ENCODE measurements at places on chromosomes 3 and 15. TPM values are rescaled to one million over a fixed set of nuclear protein-coding genes. Genes with fewer than 3 reads are reported as not detected.

The MIX23 gene
- 18.8 TPM for total RNA-seq

The ALPK3 gene
- 0.88 TPM for total RNA-seq

The DPPA2 gene
- not detected for total RNA-seq

The ISLR2 gene
- total RNA-seq = 1.7 TPM

The P2RY1 gene
- 8.8 TPM for total RNA-seq

The RTF1 gene
- total RNA-seq = 31.0 TPM

The SLC22A14 gene
- not detected for total RNA-seq

The TBC1D5 gene
- 97.4 TPM for total RNA-seq

The FHIT gene
- 11.0 TPM for total RNA-seq

The SH2D7 gene
- total RNA-seq = not detected

The MESP1 gene
- total RNA-seq = 0.60 TPM

The SETD2 gene
- 55.3 TPM for total RNA-seq

The GP5 gene
- total RNA-seq = 0.79 TPM

The RTP1 gene
- not detected for total RNA-seq

The HES1 gene
- 53.9 TPM for total RNA-seq

The CPNE4 gene
- total RNA-seq = not detected

The ABHD14A gene
- 13.4 TPM for total RNA-seq

The HCLS1 gene
- 501 TPM for total RNA-seq

The PFN2 gene
- 17.7 TPM for total RNA-seq

The CRABP1 gene
- 90.3 TPM for total RNA-seq

The CACNA2D3 gene
- 3.1 TPM for total RNA-seq

The CCDC9B gene
- total RNA-seq = 6.3 TPM

The DUOXA2 gene
- not detected for total RNA-seq

The ALDH1A2 gene
- 11.2 TPM for total RNA-seq

The LEKR1 gene
- 2.3 TPM for total RNA-seq

The STIMATE gene
- total RNA-seq = 20.3 TPM

The GUCA1C gene
- total RNA-seq = not detected

The MEIS2 gene
- total RNA-seq = 18.2 TPM

The EPHB1 gene
- 2.6 TPM for total RNA-seq

The GPR27 gene
- total RNA-seq = 6.2 TPM

All from spleen (tissue), 13 donors.